ENCODE measurements at places on chromosomes 12 and 14.
A peak's percentile ranks its signal among the peaks of the same experiment; 100 is the strongest.

DNA sequence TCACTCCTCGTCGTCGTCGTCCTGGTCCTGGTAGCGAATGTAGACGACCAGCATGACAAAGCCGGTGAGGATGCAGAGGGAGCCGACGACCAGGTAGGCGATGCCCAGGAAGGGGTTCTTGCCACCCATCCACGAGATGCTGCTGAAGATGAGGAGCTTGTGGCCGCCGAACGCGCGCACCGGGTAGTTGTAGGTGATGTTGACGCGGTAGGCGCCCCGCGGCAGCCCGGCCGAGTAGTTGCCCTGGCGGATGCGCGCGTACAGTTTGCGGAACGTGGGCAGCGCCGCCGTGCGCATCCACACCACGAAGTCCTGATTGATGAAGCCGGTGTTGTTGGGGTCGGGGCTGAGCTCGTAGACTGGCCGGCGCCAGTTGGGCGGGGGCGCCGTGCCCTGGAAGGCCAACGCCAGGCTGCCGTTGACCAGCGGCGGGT is 1.0 kb downstream of the TMEM30B start:
- no peaks in the 10 kb centered on the region for H3K36me3 ChIP-seq
- peaks cover 9% of the 10 kb centered on the region for H3K4me1 ChIP-seq
- no peaks in the 10 kb centered on the region for H3K27me3 ChIP-seq
- peak overlapping the region; percentile 94 for H3K27ac ChIP-seq
- DNase-seq: no peak

GRCh38 chr14:50340045-50340444 is 27.9 kb downstream of the DMAC2L start:
- DNase-seq: no peak
- no peak overlapping the region for H3K4me3 ChIP-seq
- no peak overlapping the region for H3K27ac ChIP-seq
- no peaks in the 10 kb centered on the region for H3K36me3 ChIP-seq

- no peak for DNase-seq
- no peak overlapping the region for H3K27ac ChIP-seq
- H3K27me3 ChIP-seq: no peaks in the 10 kb centered on the region
- no peaks in the 10 kb centered on the region for H3K36me3 ChIP-seq
- H3K4me3 ChIP-seq: no peak overlapping the region
Measured at GRCh38 chr12:92044435-92044834, 101.2 kb downstream of the BTG1 start.

DNA sequence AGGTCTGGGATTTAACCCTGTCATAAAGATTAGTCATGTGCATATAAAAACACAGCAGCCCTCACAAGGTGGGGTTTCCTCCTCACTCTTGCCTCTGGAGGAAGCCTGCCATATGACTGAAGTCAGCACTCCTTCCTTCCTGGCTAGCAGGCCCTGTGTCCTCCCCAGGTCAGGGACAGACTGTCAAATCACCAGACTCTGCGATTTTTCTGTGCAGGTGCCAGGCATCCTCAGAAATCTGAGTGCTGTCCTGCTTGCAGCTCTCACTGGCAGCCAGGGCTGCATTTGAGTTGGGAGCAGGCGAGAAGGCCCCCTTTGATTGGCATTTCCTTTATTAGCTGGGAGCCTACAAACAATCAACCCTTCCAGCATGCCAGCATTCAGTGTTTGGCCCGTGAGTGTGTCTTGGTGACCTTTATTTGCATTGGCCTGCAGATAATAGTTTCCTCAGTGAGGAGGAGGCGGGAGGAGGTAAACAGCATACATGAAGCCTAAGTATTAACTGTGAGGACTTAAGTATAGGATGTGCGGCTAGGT is 183.8 kb upstream of the ARHGAP5 start:
- no peak overlapping the region for H3K4me3 ChIP-seq
- no peaks in the 10 kb centered on the region for H3K36me3 ChIP-seq
- no peak overlapping the region for H3K27ac ChIP-seq

DNA sequence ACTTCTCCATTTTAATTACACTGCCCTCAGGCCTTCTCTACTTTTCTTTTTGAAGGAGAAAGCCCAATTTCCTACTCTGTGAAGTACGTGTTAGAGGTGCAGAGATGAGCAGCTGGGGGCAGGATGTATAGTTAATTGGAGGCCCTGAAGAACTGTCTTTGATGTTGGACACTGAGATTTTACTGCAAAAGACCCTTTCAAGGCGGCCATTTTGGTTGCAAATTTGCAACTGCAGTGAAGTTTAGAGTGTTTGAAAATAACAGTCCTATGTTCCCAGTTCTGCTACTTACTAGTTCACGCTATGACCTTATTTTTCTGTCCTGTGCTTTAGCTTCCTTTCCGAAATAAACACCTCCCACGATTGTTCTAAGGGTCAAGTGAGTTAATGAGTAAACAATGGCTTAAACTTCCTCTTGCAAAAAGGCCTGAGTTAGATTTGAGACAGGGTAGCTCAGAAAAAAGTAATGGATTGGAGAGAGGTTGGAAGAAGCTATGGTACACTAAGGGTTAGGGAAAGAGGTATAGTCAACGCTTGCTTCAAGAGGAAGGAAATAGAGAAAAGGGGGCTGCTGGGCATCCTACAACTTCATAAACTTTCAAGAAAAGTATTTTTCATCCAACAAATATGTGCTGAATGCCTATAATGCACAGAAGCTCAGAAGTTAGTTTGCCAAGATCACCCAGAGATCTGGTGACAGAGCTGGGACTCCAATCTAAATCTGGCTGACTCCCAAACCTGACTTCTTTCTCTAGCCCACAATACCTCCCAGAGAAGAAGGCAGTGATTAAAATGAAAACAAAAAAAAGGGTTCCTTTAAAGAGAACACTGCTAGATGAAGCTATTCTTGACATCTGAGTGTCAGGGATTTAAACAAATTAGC is 26.4 kb upstream of the DICER1 start:
- H3K36me3 ChIP-seq: no peaks in the 10 kb centered on the region
- no peaks in the 10 kb centered on the region for H3K27me3 ChIP-seq

DNA sequence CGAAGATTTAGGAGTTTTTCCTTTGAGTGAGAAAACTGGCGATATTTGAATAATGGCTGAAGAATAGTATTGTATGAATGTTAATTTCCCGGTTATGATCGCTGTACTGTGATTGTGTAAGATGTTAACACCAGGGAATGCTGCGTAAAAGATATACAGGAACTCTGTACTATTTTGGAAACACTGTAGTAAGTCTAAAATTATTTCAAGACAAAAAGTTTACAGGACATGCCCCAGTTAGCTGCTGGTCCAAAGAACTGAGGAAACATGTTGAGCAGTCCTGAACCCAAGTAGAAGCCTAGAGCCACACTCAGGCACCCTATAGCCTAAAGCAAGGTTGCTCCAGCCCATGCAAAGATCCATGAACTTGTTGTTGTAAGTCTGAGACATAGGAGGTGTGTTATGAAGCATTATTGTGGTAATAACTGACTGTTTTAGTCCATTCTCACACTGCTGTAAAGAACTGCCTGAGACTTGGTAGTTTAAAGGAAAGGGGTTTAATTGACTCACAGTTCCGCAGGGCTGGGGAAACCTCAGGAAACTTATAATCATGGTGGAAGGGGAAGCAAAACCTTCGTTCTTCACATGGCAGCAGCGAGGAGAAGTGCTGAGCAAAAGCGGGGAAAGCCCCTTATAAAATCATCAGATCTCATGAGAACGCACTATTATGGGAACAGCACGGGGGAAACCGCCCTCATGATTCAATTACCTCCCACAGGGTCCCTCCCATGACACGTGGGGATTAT is 99.8 kb upstream of the RESF1 start:
- H3K4me1 ChIP-seq: no peaks in the 10 kb centered on the region
- H3K4me3 ChIP-seq: no peak overlapping the region

GRCh38 chr12:47990351-47991105 is 13.7 kb downstream of the COL2A1 start:
- H3K4me3 ChIP-seq: no peak overlapping the region
- H3K36me3 ChIP-seq: no peaks in the 10 kb centered on the region

- no peak for DNase-seq
- H3K27ac ChIP-seq: no peak overlapping the region
- H3K27me3 ChIP-seq: no peaks in the 10 kb centered on the region
- no peak overlapping the region for H3K4me3 ChIP-seq
- peaks cover 16% of the 10 kb centered on the region for H3K4me1 ChIP-seq
- H3K36me3 ChIP-seq: no peaks in the 10 kb centered on the region
Measured at GRCh38 chr12:67721248-67721647, 72.7 kb downstream of the DYRK2 start.

Measured in ascending aorta (tissue), 2 donors.